ENCODE measurements at places on chromosomes 16 and 17.

DNA sequence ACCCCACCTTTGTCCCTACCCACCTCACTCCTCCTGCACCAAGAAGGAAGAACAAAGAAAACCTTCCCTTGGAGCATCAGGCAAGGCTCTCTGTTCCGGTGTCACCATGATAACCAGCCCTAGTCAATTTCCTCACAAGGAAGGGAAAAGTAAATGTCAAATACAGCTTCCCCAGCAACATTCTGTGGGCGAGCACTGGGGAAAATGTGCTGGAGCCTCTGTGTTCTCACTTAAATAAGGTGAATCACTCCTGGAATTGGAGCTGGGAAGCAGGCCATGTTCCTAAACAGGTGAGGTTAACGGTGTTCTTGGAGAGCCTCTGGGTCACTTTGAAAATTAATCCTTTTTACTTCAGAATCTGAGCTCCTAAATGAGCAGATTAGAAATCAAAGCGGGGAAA lies 427.9 kb upstream of the ERCC4 start:
- DNase-seq, result no peak

DNA sequence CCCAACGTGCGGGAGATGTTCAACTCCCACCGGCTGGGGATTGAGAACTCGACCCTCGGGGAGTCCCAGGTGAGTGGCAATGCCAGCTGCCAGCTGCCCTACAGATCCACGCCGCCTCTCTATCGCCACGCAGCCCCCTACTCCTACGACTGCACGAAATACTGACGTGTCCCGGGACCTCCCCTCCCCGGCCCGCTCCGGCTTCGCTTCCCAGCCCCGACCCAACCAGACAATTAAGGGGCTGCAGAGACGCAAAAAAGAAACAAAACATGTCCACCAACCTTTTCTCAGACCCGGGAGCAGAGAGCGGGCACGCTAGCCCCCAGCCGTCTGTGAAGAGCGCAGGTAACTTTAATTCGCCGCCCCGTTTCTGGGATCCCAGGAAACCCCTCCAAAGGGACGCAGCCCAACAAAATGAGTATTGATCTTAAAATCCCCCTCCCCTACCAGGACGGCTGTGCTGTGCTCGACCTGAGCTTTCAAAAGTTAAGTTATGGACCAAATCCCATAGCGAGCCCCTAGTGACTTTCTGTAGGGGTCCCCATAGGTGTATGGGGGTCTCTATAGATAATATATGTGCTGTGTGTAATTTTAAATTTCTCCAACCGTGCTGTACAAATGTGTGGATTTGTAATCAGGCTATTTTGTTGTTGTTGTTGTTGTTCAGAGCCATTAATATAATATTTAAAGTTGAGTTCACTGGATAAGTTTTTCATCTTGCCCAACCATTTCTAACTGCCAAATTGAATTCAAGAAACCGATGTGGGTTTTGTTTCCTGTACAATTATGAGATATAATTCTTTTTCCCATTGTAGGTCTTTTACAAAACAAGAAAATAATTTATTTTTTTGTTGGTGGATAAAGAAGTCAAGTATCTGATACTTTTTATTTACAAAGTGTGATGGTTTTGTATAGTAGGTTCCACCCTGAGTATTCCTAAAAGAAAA lies 2.3 kb downstream of the FOXC2 start:
- no peak for DNase-seq

- no peak for DNase-seq
Measured at GRCh38 chr17:75697651-75698291, 23.5 kb upstream of the ITGB4 start.

- DNase-seq, result no peak
Measured at GRCh38 chr17:21211825-21212479, 2.0 kb downstream of the TMEM11 start.

GRCh38 chr17:51165680-51166197 lies 472 bp upstream of the NME2 start:
- no peak for DNase-seq

GRCh38 chr16:22799113-22799512 lies 14.8 kb upstream of the HS3ST2 start:
- no peak for DNase-seq

- DNase-seq, result no peak
Measured at GRCh38 chr16:49755313-49755620, 100.6 kb downstream of the ZNF423 start.

- DNase-seq, result no peak
Measured at GRCh38 chr17:57493171-57493570, 236.8 kb downstream of the MSI2 start.

DNA sequence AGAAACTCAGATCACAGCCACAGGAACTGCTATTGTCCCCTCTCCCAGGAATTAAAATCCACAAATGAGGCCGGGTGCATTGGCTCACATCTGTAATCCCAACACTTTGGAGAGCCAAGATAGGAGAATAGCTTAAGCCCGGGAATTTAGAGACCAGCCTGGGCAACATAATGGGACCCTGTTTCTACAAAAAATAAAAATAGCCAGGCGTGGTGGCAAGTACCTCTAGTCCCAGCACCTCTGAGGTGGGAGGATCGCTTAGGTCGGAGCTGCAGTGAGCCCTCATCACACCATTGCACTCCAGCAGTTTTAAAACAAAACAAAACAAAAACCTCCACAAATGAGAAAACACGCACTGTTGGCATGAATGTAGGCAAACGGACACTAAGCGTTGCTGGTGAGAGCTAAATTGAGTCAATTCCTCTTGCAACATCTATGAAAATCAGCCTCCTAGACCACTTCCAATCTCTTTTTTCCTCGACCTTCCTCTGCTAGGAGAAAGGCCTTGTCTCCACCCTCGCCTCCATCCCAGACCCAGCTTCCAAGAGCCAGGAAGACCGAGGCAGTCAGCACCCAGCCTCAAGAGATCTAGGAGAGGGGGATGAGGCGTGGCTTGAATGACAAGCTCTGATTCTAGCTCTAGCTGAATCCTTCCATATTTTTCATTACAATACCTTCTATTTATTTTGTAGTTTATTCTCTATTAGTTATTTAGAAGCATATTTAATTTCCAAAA lies 14.8 kb downstream of the TLE7 start:
- DNase-seq, result no peak

DNA sequence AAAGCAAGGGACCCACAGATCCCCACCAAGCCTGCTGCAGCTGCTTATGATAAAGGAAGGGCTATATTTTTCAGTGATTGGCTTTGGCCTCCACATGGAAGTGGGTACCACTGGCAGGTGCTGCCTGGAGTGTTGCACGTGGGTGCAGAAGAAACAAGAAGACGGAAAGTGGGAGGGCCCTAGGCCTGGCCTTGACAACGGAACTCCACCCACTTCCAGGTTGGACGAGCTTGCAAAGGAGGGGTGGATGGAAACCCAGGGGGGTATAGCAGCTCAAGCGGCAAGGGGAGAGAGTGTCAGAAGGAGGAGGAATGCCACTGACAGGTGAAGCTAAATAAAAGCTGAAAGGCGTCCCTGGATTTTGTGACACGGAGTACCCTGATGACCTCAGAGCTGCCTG lies 20.3 kb downstream of the TRIM25 start:
- no peak for DNase-seq

DNA sequence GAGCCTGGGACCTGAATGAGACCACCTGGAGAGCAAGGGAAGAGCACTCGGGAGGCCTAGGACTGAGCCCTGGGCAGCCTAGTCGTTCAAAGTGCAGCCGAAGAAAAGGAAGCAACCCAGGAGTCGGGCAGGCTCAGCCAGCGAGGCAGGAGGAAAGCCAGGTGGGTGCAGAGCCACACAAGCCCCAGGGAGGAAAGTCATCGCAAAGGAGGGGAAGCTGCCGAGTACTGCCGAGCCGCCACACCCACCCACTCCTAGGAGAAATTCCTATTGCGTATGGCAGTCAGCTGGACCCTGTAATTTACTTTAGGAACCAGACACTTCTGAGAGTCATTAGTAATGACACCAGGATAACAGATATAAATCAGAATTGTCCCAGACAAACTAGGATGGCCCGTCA lies 187.6 kb downstream of the KATNIP start:
- DNase-seq, result no peak

DNA sequence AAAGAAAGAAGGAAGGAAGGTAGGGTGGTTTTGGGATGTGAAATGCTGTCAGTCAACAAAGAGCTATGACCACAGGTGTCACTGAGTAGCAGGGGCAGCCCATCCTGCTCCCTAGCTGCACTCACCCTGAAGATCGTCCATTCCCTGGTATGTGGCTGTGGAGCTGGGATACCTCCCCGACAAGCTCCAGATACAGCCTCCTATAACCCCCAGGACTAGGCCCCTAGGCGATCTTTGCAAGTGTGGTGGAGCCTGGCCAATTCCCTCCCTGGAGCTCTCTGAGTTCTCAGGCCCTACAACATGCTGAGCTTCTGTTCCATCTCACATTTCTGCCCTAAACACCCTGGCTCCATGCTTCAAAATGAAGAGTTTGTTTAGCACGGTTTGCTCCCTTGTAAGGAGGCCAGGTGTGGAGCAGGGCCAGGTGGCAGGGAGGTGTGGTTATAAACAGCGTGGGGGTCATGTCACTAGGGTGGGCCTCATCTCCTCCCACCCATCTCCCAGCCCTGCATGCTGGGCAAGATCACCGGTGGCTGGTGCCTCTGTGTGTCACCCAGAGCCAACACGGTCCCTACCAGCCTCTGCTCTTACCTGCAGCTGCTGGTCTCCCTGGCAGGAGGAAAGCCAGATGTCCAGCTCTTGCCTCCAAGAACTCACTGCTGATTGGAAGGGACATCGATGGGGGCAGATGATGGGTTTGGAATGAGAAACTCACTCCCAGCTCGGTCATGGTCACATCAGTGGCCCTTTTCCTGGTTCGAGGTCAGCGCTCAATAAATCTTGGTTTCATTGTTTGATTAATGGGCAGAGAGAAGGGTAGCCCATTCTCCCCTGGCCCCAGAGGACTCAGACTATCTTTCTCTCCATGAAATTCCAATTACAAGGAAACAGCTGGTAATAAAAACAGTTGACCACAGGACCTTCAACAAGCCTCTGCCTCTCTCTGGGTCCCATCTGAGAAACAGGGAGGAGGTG lies 511.0 kb upstream of the CDH5 start:
- peak; percentile 29 for DNase-seq

GRCh38 chr17:2475056-2475455 lies 36.6 kb downstream of the METTL16 start:
- no peak for DNase-seq

DNA sequence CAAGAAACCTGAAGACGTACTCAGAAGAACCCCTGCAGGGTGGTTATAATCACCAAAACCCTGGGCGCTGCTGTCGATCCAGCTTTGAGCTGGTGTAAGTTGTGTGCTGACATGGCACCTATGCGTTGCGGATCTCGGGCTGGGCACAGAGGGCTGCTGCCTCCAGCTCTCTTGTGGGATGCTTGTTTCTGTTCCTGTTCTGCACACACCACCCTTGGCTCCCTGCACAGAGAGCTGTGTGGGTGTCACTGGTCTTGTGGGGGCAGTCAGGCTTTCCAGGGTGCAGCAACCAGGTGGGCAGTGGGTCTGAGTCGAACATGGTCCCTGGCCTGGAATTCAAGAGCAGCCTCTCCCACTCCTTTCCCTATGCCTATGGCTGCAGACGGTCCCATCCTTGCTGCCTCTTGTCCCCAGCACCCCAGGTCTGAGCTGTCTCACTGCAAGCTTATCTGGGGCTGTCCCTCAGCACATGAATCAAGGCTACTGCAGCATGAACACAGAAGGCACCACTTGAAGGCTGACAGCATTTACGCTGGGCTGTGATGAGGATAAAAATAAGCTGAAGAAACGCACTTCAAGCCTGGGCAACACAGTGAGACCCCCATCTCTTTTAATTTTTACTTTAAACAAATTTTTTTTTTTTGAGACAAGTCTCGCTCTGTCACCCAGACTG lies 20.1 kb downstream of the ZNF276 start:
- DNase-seq, result no peak

DNA sequence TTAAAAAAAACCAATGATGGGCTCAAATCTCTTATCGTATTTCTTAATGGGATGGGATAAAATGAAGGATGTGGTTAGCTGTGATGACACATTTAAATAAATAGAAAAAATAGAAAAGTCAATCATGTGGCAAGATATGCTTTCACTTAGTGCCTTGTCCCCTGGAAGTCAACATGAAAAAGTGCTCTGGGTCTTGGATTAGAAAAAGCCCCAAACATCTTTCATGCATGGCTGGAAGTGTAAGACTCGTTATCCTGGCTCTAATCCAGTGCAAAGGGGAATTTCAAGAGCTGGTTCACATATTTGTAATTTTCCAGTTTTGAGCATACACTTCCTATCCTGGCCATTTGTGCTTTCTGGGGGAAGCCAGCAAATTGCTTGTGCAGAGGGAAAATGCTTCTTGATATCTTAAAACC lies 160.9 kb downstream of the MAP2K6 start:
- peak; percentile 26 for DNase-seq

GRCh38 chr17:65529040-65529633 lies 32.3 kb downstream of the AXIN2 start:
- no peak for DNase-seq

DNA sequence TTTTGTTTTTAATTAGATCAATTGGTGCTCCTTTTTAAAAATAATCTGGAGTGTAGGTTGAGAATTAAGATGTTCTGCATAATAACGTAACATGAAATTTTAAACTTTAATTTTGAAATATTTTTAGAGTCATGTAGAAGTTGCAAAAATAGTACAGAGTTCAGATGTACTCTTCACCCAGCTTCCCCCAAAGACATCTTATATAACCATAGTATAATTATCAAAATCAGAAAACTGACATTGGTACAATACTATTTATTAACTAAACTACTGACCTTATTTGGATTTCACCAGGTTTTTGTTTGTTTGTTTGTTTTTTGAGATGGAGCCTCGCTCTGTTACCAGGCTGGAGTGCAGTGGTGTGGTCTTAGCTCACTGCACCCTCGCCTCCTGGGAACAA lies 76.9 kb downstream of the PPM1E start:
- DNase-seq, result no peak

DNA sequence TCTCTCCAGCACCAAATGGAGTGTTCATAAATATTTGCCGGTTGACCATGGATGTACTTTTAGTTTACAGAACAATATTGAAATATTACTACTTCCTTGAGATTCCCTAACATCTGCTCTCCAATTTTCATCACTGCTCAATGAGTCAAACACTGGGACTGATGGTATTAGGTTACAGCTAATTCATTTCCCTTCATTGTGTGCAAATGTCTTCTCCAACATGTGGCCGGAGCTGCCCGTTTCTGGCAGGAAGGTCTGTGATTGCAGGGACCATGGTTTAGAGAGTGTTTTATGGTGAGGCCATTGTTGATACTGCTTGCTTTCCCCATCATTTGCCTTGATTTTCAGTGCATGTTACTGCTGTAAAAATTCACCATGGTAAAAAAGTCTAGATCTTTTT lies 209.3 kb downstream of the HS3ST3B1 start:
- no peak for DNase-seq

DNA sequence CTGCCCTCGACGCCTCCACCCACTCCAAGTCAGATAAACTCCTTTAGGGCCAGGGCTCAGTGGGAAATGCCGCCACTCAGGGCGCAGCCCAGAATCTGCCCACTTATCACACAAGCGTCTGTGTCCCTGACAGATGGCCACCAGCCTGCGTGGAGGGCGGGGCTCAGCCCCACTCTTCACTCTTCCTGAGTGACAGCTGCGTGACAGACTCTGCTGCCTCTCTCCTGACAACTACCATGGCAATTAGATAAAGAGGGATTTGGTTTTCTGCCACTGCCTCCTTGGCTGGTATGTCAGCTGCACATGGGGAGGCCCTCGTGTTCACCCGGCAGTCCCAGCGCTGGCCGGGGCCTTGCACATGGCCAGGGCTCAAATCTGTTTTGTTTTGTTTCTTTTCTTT lies 96.2 kb downstream of the RTN4RL1 start:
- DNase-seq, result no peak

GRCh38 chr17:900336-900934 lies 79.1 kb downstream of the NXN start:
- no peak for DNase-seq
